ENCODE measurements at places on chromosomes 13 and 19.

- H3K27me3 ChIP-seq, result peaks cover 44% of the 10 kb centered on the region
- peak overlapping the region; percentile 36 for H3K4me3 ChIP-seq
- peak; percentile 80 for DNase-seq
- no peak overlapping the region for H3K27ac ChIP-seq
- peaks cover 45% of the 10 kb centered on the region for H3K4me1 ChIP-seq
These were observed 5.1 kb downstream of the GRIN2D start for GRCh38 chr19:48398375-48399235.

DNA sequence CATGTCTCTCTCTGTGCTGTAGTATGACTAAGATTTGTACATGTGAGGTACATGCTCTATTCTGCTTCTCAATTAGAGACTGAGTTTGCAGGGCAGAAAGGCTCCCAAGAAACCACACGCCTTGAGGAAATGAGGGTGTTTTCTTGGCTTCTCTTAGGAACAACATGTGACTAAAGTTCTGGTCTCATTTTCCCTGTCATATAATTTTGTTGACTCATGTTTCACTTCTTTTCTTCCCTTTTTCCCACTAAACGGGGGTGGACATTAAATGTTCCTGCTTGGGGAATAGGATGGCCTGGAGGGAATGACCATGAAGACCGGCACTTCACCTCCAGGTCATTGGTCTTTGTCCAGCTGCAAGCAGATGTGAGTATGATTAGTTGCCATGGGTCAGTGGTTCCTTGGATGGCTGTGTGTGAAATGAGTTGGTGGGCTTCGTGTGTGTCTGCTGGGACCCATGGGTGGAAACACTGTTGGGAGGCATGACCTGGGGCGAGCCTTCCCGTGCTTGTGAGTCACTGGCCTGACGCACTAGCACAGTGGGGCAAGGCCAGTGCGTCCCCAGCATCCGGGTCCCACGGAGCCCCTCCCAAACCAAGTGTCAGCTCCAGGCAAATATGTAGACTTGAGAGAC lies 56.6 kb downstream of the COL4A1 start:
- DNase-seq, result no peak
- H3K27me3 ChIP-seq, result no peaks in the 10 kb centered on the region
- no peak overlapping the region for H3K4me3 ChIP-seq
- no peaks in the 10 kb centered on the region for H3K36me3 ChIP-seq
- no peak overlapping the region for H3K27ac ChIP-seq

DNA sequence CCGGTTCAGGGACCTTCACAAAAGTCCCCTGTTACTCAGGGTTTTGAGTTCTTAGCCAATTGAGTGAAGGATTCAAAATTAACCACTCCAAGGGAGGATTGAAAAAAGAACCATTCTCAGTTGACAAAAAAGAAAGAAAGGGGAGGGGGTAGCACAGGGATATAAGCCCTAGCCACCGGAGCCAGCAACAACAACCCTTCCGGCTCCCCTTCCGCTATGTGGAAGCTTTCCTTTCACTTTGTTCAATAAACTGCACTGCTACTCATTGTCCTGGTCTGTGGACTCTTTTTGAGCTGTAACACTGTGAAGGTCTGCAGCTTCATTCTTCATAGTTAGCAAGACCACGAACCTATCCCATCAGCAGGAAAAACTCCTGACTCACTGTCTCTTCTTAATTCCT lies 1488.1 kb upstream of the PRR20A start:
- no peak for DNase-seq
- no peaks in the 10 kb centered on the region for H3K27me3 ChIP-seq
- no peaks in the 10 kb centered on the region for H3K36me3 ChIP-seq
- no peak overlapping the region for H3K4me3 ChIP-seq
- H3K27ac ChIP-seq, result no peak overlapping the region

GRCh38 chr13:53013113-53013512 lies 15.5 kb upstream of the OLFM4 start:
- H3K36me3 ChIP-seq, result no peaks in the 10 kb centered on the region
- DNase-seq, result no peak

GRCh38 chr13:78032132-78032531 lies 113.5 kb upstream of the EDNRB start:
- H3K36me3 ChIP-seq, result no peaks in the 10 kb centered on the region
- H3K4me1 ChIP-seq, result no peaks in the 10 kb centered on the region
- no peak overlapping the region for H3K27ac ChIP-seq
- no peak for DNase-seq

All from CD14-positive monocyte (primary cell).